ENCODE measurements at places on chromosomes 6 and 20.

- no peak for DNase-seq
- peaks cover 3% of the 10 kb centered on the region for H3K27me3 ChIP-seq
- 0 out of 2 replicates have a peak overlapping the region, but pooled peaks have one; percentile 44 for H3K27ac ChIP-seq
Measured at GRCh38 chr20:44678242-44678641, 26.7 kb upstream of the ADA start.

GRCh38 chr6:20313960-20314530 is 87.6 kb upstream of the E2F3 start:
- DNase-seq: no peak
- no peak overlapping the region for H3K4me3 ChIP-seq
- no peaks in the 10 kb centered on the region for H3K4me1 ChIP-seq
- no peaks in the 10 kb centered on the region for H3K27me3 ChIP-seq

GRCh38 chr6:111212625-111213024 is 125.3 kb downstream of the SLC16A10 start:
- H3K36me3 ChIP-seq: no peaks in the 10 kb centered on the region
- DNase-seq: no peak
- peaks cover 8% of the 10 kb centered on the region for H3K4me1 ChIP-seq
- H3K4me3 ChIP-seq: no peak overlapping the region
- no peak overlapping the region for H3K27ac ChIP-seq
- H3K27me3 ChIP-seq: no peaks in the 10 kb centered on the region

DNA sequence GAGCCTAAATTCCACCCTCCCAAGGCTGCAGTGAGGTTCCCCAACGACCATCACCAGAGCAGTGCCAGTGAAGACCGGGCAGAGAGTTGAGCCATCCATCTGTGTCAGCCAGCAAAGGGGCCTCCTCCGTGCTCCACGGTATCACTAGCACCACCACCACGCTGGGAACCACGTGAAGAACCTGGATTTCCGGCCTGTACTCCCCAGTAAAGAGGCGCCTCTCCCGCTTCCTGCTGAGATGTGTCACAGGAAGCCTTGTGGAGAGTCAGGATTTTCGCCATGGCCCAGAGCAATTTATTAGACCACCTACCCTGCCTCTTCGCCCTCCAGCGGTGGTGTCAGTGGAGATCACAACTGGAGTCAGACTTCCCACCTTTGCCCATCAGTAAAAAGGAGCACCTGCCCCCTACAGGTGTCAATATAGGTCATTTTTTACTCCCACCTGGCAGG is 28.8 kb downstream of the CPXM1 start:
- H3K27ac ChIP-seq: no peak overlapping the region
- H3K27me3 ChIP-seq: peaks cover 14% of the 10 kb centered on the region
- H3K4me3 ChIP-seq: no peak overlapping the region
- H3K4me1 ChIP-seq: no peaks in the 10 kb centered on the region
- no peaks in the 10 kb centered on the region for H3K36me3 ChIP-seq

DNA sequence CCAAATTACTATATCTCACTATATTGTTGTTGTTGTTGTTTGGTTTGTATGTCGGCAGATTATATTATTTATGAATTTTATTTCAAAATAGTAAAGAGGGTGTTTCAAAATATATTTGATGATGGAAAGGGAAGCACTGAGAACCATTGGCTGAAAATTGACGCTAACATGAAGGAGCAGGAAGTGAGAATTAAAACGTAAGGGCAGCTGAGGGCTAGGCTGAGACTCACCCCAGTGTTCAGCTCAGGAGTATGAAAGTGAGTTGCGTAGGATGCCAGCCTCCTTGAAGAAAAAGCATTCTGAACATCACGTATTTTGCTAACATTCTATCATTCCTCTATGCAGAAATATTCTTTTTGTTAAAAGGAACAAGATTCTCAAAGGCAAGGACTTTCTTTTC is 10.7 kb upstream of the IPCEF1 start:
- no peaks in the 10 kb centered on the region for H3K27me3 ChIP-seq
- no peaks in the 10 kb centered on the region for H3K36me3 ChIP-seq
- no peaks in the 10 kb centered on the region for H3K4me1 ChIP-seq
- H3K27ac ChIP-seq: no peak overlapping the region
- no peak for DNase-seq

GRCh38 chr20:12315652-12316051 is 398.0 kb downstream of the BTBD3 start:
- no peaks in the 10 kb centered on the region for H3K27me3 ChIP-seq
- H3K4me1 ChIP-seq: peaks cover 19% of the 10 kb centered on the region
- no peaks in the 10 kb centered on the region for H3K36me3 ChIP-seq
- no peak for DNase-seq
- H3K27ac ChIP-seq: no peak overlapping the region

GRCh38 chr6:82066991-82067411 is 180.5 kb downstream of the IBTK start:
- DNase-seq: no peak
- H3K4me1 ChIP-seq: no peaks in the 10 kb centered on the region
- H3K27ac ChIP-seq: no peak overlapping the region
- no peak overlapping the region for H3K4me3 ChIP-seq

DNA sequence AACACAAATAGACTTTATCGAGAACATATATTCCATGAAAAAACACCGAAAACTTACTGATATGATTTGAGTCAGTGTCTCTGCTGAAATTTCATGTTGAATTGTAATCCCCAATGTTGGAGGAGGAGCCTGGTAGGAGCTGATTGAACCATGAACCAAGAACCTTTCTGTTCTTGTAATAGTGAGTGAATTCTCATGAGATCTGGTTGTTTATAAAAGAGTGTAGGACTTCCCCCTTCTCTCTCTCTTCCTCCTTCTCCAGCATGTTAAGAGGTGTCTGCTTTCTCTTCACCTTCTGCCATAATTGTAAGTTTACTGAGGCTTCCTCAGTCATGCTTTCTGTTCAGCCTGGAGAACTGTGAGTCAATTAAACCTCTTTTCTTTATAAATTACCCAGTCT is 1289.3 kb upstream of the CITED2 start:
- DNase-seq: no peak
- H3K4me1 ChIP-seq: no peaks in the 10 kb centered on the region
- H3K27me3 ChIP-seq: no peaks in the 10 kb centered on the region
- H3K4me3 ChIP-seq: no peak overlapping the region
- no peaks in the 10 kb centered on the region for H3K36me3 ChIP-seq

Data from WTC11 (cell line).